HL-60 (cell line): ENCODE measurements at places on chromosomes 7 and 10.

GRCh38 chr10:24287559-24288195 lies 78.7 kb downstream of the KIAA1217 start:
- no peak for DNase-seq

DNA sequence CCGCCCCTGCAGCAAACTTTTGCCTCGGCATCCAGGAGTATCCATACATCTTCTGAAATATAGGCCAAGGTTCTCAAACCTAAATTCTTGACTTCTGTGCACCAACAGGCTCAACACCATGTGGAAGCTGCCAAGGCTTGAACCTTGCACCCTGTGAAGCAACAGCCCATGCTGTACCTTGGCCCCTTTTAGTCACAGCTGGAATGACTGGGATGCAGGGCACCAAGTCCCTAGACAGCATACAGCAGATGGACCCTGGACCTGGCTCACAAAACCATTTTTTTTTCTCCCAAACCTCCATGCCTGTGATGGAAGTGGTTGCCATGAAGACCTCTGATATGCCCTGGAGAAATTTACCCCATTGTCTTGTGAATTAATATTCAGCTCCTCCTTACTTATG lies 233.8 kb upstream of the KCND2 start:
- no peak for DNase-seq

DNA sequence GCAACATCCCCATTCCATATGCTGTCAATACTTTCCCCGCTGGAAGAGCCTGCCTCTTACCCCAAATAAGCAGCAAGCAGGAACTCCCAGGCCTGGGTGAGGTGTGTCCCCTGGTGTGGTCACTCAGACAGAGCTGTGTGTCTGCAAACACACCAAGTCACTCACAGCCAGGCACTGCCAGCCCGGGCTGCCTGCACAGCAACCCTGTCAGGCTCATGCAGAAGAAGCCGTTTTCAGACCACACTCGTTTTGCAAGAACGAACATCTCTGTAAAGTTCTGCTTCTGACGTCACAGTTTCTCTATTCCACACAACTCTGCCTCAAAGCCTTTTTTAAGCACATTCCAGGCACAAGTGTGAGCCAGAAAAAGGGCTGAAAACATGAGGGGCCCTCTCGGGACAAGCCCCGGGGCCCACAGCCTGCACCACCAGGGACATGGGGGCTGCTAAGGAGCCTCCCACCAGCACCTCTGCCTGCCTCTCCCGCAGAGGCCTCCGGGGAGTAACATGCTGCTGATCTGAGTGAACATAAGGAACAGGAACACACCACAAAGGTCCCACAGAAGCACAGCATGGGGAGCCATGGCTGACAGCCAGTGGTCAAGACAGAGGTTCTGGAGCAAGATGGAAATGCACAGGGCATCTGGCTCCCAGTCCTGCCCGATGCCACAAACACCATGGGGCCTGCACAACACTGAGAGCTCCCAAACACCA lies 11.4 kb downstream of the PTPRN2 start:
- peak; percentile 98 for DNase-seq

- no peak for DNase-seq
Measured at GRCh38 chr7:65471587-65471986, 97.9 kb downstream of the ZNF92 start.

- peak; percentile 72 for DNase-seq
Measured at GRCh38 chr7:105656922-105657521, 75.7 kb upstream of the EFCAB10 start.
